Activated naive CD4-positive, alpha-beta T cell (primary cell): ENCODE measurements at places on chromosomes 12 and 14.
A peak's percentile ranks its signal among the peaks of the same experiment; 100 is the strongest.

DNA sequence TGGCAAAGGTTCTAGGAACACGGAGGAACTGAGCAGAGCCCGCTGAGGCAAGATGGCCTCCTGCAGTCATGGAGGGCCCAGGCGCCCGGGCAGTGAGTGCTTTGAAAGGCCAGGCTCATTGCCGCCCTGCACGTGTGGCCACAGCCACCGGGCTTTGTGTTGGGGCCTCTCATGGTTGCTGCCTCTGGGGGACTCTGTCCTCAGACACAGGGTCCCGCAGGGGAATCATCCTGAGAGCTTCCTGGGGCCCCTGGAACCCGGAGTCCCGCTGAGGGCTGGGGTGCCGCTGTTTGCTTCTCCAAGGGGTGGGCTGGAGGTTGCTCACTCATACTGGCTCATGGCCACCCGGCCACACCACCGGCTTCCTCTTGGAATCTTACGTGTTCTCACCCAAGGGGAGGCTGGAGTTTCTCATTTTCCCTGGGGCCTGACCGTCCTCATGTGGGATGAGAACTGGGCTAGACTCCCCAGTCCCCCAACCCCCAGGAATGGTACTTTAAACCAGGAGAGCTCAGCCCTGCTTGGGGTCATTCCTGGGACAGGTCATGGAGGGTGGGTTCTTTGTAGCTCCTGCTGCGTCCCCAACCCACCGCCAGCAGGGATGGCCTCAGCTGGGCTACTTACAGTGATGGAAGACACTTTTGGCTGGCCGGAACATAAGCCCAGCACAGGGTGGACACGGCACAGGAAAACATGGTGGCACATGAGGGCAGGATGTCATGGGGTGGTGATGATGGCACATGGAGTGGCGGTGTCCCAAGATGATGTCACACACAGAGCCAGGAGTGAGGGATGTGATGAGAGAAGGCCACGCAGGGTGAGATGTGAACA lies 21.1 kb upstream of the LRTM2 start:
- no peak for DNase-seq

GRCh38 chr14:79581912-79582576 lies 629.3 kb downstream of the DIO2 start:
- DNase-seq = no peak

DNA sequence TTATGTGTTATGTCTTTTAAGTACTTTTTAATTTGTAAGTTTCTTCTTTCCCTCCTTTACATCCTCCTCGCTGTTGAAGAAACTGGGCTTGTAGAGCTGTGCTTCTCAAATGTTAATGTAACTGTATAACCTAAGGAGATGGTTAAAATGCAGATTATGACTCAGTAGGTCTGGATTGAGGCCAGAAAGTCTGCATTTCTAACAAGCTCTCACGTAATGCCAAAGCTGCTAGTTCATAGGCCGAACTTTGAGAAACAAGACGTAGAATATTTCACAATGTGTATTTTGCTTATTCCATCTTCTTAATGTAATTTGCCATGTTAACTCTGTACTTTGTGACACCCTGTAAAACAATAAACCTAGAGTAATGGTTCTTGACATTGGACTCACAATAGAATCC lies 193.3 kb upstream of the SYT1 start:
- no peak for DNase-seq

DNA sequence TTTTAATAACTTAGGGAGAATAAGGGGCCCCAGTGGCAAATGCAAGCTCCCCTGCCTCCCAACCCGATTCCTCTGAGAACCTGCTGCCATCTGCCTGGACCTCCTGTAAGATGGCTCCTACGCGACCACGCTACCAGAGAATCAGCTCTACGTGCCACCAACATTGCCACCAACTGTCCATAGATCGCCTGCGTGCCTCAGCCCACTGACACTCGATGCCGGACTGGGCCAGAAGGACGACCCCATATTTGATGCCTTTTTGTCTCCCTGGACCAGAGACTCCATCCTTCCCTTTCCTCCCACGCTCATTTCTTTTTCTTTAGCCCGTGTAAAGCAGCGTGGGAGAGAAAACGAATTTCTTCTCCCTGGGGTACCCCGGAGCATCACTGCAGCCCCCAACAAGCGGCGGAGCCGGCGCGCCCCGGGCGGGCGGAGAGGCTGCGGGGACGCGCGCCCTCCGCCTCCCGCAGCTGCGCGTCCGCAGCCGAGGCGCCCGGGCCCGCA lies 565 bp upstream of the KLHL42 start:
- DNase-seq = no peak

DNA sequence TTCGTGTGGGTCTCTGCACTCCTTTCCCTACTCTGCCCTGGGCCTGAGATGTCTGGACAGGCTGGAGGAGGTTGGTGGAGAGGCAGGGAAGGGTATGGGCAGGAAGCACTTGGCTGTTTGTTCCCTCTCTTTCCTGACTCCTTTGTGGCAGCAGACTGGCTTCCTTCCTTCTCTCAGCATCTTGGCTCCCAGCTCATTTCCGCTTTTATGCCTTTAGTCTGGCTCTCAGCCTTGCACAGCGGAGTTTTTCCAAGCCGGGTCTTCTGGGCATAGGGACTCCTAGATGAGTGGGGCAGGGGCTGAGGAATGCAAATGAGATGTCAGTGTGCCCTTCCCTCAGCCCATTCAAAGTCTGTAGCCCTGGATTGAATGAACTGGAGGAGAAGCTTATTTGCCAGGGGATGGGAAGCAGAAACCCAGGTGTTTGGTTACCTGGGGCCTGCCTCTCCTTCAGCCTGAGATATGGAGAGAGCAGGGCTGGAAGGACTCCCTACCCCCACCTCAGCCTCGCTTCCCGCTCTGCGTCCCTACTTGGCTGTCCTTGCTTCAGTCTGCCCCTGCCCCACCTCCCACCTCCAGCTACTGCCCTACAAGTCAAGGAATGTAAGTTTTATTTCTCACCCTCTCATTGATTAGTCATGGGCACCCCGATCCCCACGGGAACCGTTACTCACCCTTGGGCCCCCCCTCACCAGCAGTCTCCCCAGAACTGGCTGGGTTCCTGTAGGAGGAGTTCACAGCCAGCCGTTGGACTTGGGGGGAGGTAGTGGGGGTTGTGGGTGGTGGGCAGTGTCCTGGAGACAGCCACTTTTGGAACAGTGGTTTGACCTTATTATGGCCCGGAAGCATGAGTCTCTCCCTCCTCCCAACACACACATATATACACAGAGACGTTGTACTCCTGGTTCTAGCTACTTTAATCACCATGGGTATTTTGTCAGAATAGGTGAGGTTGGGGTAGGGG lies 9.3 kb upstream of the ITGA5 start:
- no peak for DNase-seq

DNA sequence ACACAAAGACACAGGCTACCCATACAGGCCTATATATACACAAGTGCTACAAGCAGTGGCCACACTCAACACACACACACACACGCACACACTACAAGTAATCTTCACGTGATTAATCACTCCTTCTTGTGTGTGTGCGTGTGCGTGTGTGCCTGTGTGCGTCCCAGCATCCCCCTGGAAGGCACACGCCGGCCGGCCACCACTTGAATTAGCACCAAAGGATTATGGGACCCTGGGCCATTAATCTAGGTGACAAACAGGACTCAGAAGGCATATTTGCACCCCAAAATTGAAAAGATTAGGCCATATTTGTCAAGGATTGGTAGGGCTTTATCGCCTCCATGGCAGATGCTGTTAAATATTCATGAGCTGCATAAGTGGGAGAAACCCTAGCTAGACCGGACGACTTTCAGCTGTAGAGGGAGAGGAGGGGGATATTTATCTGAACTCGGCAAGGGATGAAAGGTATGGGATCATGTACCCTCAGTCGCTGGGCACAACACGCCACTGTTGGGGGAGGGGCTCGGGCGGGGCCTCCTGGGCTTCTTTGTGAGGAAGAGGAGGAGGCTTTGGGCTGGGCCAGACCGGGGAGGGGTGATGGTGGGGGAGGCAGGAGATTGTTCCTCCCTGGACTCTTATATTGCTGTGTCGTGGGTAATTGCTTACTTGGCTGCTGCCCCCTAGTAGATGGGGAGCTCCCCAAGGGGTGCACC lies 89.6 kb upstream of the LHX5 start:
- DNase-seq = no peak

GRCh38 chr12:50799908-50800307 lies 36.0 kb downstream of the ATF1 start:
- no peak for DNase-seq

DNA sequence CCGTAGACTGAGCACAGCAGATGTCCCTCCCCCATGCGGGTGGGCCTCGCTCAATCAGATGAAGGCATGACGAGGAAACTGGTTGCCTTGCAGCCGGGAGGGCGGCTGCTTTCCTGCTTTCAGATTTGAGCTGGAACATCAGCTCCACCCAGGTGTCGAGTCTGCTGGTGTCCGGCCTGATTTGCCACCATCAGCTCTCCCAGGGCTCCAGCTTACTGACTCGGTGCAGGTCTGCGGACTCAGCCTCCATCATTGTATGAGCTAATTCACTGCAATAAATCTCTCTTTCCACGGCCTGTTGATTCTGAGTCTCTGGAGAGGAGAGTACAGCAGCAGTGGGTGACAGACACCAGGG lies 156.2 kb downstream of the KIF26A start:
- DNase-seq = no peak

DNA sequence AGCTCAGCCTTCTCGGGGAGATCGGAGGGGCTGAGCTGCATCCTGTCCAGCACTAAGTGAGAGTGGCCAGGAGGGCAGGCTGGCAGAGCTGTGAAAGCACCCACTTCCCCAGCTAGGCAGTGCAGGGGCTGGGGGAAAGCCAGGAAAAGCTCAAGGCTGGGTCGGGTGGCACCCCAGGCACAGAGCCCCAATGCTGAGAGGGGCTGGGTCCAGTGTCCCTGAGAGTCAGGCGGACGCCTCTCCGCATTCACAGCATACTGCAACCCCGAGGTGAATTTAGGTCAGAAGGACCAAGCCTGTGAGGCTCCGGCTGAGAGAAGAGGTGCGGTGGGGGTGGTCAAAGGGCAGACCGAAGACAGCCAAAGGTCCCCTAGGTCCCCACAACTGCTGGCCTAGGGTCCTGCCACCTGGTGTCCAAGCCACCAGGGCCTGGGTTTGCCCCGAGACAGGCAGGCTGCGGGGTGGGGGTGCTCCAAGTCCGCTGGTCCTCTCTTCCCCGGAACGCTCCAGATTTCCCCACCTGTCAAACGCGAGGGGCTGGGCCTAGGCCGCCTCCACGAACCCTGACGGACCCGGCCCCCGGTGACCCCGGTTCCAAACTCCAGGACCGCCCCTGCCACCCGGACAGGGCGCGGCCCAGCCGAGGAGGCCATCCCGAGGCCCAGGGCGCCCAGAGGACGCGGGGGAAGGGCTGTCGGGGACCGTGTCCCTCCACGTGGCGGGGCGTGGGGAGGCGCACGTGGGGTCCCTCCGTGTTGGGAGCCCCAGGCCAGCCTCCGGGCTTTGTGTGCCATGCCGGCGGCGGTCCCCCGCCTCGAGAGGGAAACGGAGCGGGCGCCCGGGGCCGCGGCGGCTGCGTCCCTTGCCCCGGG lies 527 bp downstream of the CAMKK2 start:
- DNase-seq = peak; percentile 43

DNA sequence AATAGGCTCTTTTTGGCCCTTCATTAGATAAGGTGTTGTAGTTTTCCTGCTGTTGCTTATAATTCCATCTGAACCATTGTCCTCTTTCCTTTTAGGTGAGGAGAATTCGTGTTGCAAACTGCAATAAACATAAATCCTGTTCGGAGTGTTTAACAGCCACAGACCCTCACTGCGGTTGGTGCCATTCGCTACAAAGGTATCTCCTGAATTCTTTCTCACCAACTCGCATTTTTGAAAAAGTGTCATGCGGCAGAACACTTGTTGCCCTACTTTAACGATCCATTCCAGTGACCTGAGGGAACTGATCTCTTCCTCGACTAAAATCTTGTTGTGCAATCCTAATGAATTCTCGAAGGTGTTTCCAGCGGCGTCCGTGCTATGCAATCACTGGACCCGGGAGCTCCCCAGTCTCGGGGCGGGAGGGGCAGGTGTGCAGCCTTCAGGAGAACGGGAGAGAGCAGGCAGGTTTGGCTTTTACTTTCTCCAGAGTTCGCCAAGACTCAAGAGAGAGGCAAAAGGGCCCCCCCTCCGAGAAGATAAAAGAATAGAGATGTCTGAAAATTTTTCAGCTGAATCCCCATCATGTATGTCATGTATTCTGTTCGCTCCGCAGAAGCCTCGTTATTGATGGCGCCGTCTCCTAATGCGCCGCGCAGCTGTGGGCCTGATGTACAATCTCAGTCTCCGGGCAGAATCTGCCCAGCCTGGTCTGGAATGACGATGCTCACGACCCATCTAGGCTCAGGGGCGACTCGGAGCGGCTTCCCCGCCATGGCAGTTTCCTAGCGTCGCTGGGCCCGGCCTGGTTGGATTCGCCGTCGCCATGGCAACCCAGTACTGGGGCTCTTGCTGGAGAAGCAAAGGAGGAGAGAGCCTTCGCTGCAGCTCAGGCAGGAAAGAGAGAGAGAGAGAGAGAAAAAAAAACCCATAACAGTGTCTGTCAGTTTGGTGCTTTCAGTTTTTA lies 38.2 kb downstream of the PLXNC1 start:
- no peak for DNase-seq

DNA sequence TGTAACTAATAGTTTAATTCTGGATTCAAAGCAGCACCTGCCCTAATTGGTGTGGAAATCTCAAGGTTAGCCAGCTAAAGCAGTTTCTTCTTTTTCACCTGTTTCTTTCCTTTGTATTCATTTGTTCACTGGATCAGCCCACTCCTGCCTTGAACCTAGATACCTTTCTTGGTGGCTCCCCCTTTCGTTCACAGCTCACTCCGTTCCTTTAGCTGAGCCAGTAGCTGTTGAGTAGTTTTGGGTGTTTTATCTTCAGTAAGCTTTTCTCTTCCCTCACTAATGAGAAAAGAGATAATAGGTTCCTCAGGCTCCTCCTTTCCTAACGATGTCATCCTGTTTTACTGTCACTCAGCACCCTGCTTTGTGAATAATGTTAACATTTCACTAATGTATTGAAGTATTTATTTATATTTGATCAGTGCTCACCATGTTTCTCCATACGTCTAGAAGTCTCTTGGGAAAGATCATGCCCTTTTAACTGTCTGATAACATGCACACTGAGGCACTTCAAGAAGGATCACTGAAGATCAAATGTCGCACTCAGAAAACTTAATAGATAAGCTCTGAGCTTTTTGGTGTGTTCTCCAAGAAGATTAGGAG lies 121.1 kb downstream of the TGFB3 start:
- no peak for DNase-seq

DNA sequence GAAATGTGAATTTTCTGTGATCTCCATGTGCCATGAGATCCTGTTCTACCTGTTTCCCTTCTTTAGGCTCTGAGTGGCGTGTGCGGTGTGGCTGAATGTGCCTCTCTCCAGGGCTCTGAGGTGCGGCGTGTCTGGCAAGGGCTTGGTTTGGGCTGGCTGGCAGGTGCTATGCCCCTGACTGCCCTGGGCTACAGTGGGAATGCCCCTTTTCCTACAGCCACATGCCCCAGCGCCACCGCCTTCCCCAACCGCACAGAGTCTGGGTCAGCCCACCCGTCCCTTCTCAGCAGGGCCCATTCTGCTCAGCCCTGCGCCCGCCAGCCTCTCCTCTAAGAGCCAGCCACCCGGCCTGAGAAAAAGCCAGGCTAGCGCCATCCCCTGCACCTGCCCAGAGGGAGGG lies 24.7 kb downstream of the BTBD6 start:
- no peak for DNase-seq

DNA sequence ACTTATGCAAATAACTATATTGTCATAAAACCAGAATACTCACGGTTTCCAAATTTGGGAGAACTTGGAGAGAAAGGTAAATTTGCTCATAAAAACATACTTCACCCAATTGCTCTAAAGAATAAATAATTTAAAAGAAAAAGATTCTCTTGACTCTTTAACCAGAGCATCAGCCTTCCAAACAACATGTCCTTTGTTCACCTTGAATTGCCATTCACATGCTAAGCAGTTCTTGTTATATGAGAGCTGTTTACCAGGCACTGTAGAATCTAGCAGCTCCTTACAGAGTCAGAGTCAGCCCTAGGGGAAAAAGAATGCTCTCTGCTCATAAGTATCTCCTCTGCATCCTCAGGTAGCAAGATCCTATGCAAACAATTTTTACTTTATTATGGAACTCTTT lies 10.2 kb downstream of the SLCO1A2 start:
- no peak for DNase-seq
